ENCODE measurements at places on chromosomes 5 and 9.

GRCh38 chr9:89478821-89479668 is 18.9 kb downstream of the SEMA4D start:
- peak; percentile 2 for DNase-seq

DNA sequence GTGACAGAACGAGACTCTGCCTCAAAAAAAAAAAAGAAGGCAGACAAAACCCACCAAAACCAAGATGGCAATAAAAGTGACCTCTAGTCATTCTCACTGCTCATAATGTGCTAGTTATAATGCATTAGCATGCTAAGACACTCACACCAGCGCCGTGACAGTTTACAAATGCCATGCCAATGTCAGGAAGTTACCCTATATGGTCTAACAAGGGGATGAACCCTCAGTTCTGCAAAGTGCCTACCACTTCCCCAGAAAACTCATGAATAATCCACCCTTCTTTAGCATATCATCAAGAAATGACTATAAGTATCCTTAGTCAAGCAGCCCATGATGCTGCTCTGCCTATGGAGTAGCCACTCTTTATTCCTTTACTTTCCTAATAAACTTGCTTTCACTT is 4.7 kb upstream of the BICD2 start:
- no peak for DNase-seq

- DNase-seq, result no peak
Measured at GRCh38 chr9:81618923-81619322, 70.4 kb downstream of the TLE1 start.

DNA sequence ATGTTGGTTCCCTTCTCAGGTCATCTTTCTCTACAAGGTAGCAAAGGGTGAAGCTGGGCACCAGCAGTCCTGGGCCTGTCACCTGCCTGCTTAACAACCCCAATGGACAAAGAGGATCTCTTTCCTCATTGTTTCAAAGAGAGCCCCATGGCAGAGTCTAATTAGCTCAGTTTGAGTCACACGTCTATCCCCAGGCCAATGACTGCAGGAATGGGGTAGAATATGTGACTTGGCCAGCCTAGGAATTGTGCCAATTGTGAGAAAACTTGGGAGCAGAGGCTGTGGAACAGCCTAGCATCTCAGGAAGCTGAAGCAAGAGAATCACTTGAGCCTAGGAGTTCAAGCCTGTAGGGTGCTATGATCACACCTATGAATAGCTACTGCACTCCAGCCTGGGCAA is 3.6 kb upstream of the RAPGEF1 start:
- no peak for DNase-seq
